Sciatic nerve (tissue), 2 donors: ENCODE measurements at places on chromosomes 5 and 9. TPM values are rescaled to one million over a fixed set of nuclear protein-coding genes. Genes with fewer than 3 reads are reported as not detected.

The LMNB1 gene
- 9.2 TPM for total RNA-seq

DNA sequence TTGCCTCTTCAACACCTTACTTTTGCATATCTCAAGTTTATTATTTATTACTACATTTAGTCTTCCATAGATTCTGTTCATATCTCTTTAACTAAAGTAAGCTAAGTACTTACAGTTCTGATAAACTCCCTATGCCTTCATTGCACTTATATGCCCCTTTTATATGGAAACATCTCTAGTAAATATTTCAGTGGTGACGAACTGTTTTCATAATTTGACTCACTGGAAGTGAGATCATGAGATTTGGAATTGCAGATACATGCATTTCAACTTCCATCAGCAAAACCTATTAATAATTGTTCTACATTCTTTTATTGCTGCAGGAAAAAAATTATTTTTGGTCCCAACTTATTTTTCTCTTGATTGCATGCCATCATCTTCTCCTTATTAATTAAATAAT, 263.5 kb downstream of the CD180 start:
- DNase-seq = no peak

DNA sequence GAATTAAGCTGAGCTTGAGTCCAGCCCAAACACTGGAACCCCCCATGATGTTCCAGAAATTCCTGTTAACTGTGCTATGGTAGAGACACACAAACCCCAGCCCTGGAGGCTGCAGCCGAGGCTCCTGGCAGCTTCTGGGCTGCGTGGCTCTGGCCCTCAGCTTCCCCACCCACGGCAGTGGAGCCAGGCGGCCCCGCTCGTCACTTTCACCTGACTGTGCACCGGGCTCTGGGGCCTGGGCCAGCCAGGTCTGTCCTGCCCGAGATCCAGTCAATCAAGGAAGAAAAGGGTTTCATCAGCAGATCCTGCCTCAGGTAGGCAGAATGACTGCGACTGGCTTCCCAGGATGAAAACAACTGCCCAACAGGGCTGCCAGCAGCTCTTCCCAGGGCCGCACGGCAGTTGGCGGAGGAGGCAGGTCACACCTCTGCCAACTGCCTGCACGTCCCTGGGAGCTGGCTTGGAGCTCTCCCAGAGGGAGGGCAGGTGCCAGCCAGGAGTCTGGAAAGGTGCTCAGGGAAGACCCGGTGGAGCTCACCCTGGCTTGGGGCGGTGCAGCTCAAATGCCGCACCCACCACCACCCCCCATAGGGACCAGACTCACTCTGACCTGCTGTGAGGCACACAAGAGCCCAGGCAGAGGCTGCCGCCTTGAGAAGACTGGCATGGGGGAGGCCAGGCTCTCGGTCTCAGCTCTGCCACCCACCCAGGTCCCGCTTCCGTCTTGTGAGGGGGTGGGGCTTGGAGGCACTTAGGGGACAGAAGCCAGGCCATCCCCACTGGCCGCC, 20.7 kb downstream of the BRD3 start:
- no peak for DNase-seq

DNA sequence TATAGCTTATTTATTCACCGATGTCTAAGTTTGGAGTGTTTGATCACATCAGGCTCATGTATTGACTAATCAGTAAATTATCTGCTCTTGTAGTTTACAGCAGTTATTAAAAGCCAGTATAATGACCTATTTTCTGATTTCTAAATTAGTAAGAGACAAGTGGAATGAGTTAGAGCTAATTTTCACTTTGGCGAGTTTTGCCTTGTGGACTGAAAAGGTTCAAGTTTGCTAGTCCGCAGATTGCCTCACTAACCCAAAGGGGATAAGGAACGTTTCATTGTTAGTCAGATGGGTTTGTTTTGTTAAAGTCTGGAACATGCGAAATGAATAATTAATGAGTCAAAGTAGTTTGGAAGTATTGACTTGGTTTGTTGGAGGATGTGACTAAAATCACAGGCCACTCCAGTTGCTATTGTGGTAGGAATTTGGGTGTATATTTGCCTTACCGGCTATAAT, 40.1 kb downstream of the SMARCA2 start:
- DNase-seq = no peak

- DNase-seq = no peak
These were observed 8.9 kb downstream of the PRRT1B start for GRCh38 chr9:131554087-131554842.

DNA sequence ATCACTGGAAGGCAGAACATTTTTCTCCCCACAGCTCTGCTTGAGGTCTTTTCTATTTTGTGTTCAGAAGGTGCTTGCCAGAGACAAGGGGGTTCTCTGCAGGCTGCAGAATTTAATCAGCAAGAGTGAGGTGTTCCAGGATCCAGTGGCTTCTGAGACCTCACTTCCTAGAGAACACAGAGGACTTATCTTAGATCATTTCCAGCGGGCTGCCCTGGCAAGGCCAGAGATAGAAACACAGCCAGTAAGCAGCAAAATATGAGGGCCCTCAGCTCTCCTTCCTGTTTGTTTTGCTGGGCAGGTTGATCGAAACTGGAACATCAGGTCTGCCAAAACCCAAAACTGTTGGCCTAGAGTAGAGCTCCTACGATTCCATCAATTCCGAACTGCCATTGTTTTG, 187.3 kb downstream of the DIRAS2 start:
- DNase-seq = no peak
